PC-3 (cell line): ENCODE measurements at places on chromosomes 1 and 21.

DNA sequence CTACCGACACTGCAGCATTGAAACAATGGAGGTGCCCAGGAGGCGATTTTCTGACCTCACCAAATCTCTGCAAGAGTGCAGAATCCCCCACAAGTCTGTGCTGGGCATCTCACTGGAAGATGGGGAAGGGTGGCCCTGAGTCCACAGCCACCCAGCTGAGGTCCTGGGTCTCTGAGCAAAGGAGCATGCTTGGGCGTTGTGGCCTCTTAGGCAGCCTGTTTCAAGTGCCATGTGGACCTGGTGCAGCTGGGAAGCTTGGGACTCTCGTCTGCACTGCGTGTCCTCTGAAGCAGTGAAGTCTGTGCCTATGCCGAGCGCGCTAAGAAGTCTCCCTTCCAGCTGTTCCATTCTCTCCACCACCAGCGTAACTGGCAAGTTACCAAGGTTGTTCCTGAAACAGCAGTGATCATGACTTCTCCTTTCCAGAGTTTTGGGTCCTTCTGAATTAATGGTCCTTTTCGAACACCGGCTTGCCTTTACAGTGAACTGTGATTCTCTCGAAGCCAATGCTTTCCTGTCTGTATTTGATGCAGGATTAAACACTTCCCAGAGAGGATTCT, 5.0 kb upstream of the PLA2G2C start:
- no peak for DNase-seq

- no peak for DNase-seq
These were observed 12.7 kb upstream of the C1orf167 start for GRCh38 chr1:11749203-11749689.

- no peak for DNase-seq
These were observed 9.9 kb downstream of the ANGPTL7 start for GRCh38 chr1:11198851-11199594.

GRCh38 chr1:187853505-187853904, 1024.8 kb downstream of the PLA2G4A start:
- no peak for DNase-seq
